H9 (cell line): ENCODE measurements at places on chromosomes 12 and 14. TPM values are rescaled to one million over a fixed set of nuclear protein-coding genes. Genes with fewer than 3 reads are reported as not detected.

Gene HOXC13
- 0.11 TPM in 1 of 2 replicates, not detected in the other for total RNA-seq

Gene GLT1D1
- total RNA-seq: 6.7 and 7.0 TPM in 2 replicates

Gene SAMD15
- 1.1 and 2.7 TPM in 2 replicates for total RNA-seq

Gene FGF6
- not detected in 2 replicates for total RNA-seq

Gene KLRK1
- total RNA-seq: not detected in 2 replicates

Gene RNF10
- total RNA-seq: 153 and 157 TPM in 2 replicates

Gene SYNE2
- total RNA-seq: 36.9 and 43.3 TPM in 2 replicates

Gene TBX5
- total RNA-seq: not detected in 2 replicates

Gene CLEC2A
- total RNA-seq: 0.87 TPM in 1 of 2 replicates, not detected in the other

Gene SALL2
- 287 and 299 TPM in 2 replicates for total RNA-seq

Gene CPM
- 0.53 and 1.2 TPM in 2 replicates for total RNA-seq

Gene IGFBP6
- total RNA-seq: 4.2 and 5.7 TPM in 2 replicates

Gene OVCH1
- total RNA-seq: not detected in 2 replicates

Gene TSPAN19
- total RNA-seq: not detected in 2 replicates

Gene RPGRIP1
- 0.07 and 0.59 TPM in 2 replicates for total RNA-seq

Gene IRAK3
- 0.29 and 0.44 TPM in 2 replicates for total RNA-seq

Gene NANOG
- 199 and 211 TPM in 2 replicates for total RNA-seq

Gene PMEL
- total RNA-seq: 71.0 and 72.6 TPM in 2 replicates

Gene GPRC5D
- not detected in 2 replicates for total RNA-seq

Gene MYF5
- not detected in 2 replicates for total RNA-seq

Gene ANKRD33
- 0.61 and 0.81 TPM in 2 replicates for total RNA-seq

Gene GLIPR1
- total RNA-seq: 0.09 and 0.13 TPM in 2 replicates

Gene KERA
- total RNA-seq: not detected in 2 replicates

Gene RESF1
- 172 and 183 TPM in 2 replicates for total RNA-seq

Gene GPR132
- 0.20 and 0.24 TPM in 2 replicates for total RNA-seq
